NCI-H69 (cell line): ENCODE measurements at places on chromosomes 16 and 17.

- DNase-seq: peak; percentile 73
Observed at GRCh38 chr16:9297437-9298113, 206.1 kb downstream of the HAPSTR1 start.

GRCh38 chr16:87955302-87956097 lies 4.3 kb downstream of the BANP start:
- no peak for DNase-seq

DNA sequence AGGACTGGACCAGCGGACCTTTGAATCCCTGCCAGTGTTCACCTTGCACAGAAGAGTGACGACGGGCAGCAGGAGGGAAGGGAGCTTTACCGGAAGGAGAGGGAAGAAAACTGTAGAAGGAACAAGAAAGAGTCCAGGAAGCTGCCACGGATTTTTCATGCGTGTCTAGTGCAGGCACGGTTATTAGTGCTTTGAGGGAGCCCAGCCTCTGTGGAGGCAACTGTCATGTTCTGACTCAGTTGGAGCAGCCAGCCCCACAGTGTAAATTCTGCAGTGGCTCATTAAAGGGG lies 6.5 kb upstream of the HOXB13 start:
- no peak for DNase-seq

DNA sequence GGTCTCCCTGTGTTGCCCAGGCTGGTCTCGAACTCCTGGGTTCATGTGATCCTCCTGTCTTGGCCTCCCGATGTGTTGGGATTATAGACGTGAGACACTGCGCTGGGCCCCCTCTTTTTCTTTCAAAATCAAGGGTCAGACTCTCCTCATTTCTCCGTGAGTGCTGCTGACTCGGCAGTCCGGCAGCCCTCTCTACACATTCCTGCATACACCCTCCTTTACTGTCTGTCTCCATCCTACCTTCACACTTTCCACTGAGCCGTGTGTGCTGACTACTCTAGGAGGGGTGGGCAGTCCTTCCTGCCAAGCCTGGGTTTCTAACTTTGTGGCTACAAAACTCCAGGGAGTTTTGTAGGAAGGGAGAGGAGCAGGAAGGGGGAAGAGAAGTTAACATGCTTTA lies 195.2 kb downstream of the PARN start:
- DNase-seq: no peak

- no peak for DNase-seq
Observed at GRCh38 chr16:21997697-21998480, 3.0 kb downstream of the PDZD9 start.

DNA sequence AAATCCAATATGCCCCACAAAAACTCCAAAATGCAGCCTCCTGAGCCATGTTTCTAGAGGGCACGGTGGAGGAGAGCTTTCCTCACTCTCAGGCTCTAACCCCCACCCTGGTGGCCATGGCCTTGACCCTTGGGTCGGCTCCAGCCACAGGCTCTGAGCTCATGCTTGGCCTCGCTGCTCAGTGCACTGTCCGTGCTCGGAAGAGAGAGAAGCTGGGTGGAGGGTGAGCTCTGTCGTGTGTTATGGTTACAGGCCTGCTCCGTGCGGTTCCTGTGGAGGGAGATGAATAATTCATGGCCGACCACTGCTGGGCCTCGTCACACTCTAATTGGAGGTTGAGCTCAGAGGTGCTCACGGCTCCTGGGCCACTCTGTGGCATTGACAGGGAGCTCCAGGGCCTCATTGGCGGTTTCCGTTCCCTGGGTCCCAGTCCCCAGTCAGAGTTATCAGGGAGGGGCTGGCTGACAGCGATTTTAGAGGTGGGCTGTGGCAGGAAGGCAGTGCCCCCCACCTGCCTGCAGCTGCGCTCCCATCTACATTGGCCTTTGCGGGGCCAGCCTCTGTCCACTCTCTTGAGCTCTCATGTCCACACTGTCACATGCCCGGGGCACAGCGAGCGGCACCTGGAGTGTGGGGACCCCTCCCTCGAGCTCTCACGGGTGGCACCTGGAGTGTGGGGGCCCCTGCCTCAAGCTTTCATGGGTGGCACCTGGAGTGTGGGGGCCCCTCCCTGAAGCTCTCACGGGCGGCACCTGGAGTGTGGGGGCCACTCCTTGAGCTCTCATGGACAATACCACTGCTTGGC lies 24.9 kb downstream of the ACSF3 start:
- DNase-seq: no peak

GRCh38 chr17:7886227-7887037 lies 2.2 kb upstream of the CHD3 start:
- DNase-seq: peak; percentile 65

DNA sequence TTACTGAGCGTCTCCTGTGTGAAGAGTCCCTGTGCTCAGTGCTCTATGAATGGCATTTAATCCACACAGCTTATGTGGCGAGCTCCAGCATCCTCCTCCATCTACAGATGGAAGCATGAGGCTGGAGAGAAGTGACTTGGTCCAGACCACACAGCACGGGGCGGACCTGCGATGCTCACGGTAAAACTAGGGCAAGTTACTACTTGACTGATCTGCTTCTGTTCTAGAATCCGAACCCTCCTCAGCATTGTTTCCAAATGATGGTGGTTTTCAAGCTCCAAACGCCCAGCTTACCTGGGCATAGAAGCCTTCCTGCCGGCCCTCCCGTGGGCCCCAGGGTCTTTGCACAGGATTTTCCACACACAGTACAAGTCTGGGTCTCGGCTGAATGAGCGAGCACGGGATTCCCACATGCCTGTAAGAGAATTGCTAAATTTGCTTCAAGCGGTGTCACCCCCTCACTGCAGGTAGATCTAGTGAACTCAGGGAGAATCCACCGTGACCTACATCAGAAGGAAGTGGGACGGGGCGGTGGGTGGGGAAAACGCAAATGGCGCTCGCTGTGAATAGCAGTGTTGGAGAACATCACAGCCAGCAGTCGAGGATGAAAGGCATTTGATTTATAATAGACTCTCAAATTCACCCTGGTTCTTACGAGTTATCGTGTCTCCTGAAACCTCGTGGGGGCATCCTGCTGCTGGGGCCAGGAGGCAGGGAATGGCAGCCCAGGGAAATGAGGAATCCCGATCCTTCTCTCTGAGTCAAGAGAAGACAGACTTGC lies 101.1 kb downstream of the CMIP start:
- DNase-seq: no peak

DNA sequence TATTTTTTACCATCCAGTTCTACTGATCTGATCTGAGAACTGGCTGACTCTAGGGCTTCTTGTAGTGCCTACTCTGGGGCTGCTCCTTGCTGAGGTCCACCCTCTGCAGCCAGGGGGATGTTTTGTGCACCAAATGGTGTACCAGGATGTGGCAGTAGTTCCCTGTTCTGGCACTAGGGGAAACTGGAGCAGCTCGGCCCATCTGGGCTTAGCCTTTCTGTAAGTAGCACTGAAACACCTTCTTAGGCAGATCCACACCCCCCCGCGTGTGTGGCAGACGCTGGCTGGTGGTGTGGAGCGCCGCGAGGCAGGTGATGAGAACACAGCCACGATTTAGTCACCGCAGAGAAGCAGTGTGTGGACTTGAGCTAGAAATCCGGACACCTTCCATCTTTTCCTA lies 17.0 kb downstream of the DUSP14 start:
- peak; percentile 68 for DNase-seq

- DNase-seq: peak; percentile 3
Observed at GRCh38 chr17:63249256-63250004, 196.7 kb downstream of the CYB561 start.

GRCh38 chr16:24198807-24199533 lies 57.2 kb upstream of the CACNG3 start:
- DNase-seq: no peak

DNA sequence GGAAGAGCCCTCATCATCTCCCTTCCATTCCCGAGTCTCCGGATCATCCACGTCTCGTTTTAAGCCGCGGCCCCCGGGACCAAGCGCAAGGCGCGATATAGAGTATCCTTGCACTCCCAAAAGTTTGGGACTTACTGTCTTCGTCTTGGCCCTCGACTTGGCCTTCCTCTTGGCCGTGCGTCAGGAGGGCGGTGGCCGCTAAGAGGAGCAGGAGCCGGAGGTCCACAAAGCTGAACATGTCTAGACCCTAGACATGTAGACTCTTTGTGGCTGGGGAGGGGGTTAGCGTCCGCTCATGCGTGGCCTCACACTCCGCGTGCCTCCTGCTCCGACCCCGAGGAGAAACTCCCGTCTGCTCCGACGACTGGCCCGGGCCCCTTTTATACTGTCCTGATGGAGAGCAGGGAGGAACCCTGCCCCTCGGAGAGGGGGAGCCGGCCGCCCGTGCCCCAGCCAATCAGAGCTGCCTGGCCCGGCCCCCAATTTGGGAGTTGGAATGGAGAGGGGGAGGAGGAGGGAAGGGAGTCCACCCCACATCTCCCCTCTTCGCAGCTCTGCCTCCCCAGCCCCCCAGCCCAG lies at the start of gene COL1A1:
COL1A1 (minus strand) TSS at position 356 of the 579 bp plus-strand sequence; CDS start at position 238, 118 bp downstream.
- no peak for DNase-seq

DNA sequence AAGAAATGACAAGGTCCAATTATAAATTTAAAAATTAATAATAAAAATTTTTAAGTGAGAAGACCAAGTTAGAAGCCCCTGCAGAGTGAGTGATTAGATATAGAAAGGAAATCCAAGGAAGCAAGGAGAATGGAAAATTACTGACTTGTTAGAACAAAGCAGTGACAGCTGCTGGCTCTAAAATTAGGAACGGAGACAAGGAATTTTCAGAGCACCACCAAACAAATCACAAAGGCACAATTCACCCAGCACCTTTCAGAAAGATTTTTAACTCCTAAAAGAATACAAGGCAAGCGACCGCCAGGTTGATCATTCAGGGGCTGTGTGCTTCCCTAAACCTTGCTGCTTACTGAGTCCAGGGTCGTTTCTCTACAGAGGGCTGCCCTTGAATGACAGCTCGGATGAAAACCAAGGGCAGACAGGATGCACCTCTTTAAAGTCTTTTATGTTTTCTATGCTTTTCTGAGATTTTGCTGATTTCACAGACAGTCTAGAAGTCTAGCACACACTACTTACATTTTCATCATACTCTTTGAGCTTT lies 45.4 kb upstream of the GINS3 start:
- peak; percentile 52 for DNase-seq

- no peak for DNase-seq
Observed at GRCh38 chr16:22184615-22184968, 21.5 kb upstream of the EEF2K start.
